Camera-type eye (tissue), 1 donor: ENCODE measurements at places on chromosomes 4 and X. TPM values are rescaled to one million over a fixed set of nuclear protein-coding genes. Genes with fewer than 3 reads are reported as not detected.

The FAM184B gene
- 20.3 TPM for total RNA-seq

The HPGD gene
- 11.9 TPM for total RNA-seq

The RAPGEF2 gene
- 128 TPM for total RNA-seq

The RASL11B gene
- 11.5 TPM for total RNA-seq

The DMD gene
- 132 TPM for total RNA-seq

The MUC7 gene
- 0.44 TPM for total RNA-seq

The TRIM60 gene
- total RNA-seq, result not detected

The ARAF gene
- total RNA-seq, result 23.0 TPM

The SLC35A2 gene
- 9.0 TPM for total RNA-seq

The S100G gene
- total RNA-seq, result not detected
